Cortex of kidney (tissue), 1 donor: ENCODE measurements at places on chromosomes 6 and 20.

GRCh38 chr6:67875877-67876383 is 759.2 kb upstream of the ADGRB3 start:
- DNase-seq, result no peak

DNA sequence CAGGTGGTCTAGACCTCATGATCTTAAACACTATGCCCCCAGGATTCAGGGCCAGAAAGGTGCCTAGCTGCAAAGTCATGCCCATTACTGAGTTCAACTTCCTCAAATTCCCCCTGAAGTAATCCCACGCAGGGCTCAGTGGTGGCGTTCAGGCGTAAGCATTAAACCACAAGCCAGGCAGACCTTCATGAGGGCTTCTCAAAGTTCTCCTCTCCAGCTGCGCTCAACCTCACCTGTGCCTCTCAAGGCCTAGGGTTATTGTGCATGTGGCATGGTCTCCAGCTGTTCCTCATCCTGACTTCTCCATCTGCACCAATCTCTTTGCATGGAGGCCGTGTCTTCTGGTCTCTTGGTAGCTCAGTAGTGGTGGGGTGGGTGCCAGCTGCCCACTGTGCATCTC is 113.6 kb downstream of the TSHZ2 start:
- DNase-seq, result no peak

DNA sequence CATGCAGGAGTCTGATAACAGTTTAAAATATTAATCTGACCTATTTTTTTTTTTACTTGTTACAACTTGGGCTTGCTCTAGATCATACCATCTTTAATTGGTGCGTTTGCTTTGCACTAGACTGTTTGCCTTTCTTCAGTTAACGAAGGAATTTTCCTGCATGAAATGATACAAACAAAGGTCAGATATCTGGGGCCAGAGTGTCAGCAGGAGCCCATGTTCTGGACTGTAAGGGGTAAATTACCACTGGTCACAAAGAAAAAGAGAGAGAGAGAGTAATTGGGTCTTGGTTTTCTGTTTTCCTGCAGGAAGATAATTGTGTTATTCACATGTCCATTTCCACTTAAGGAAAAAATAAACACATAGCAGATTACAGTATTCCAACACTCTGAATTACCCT is 399.4 kb upstream of the MARCKS start:
- DNase-seq, result no peak

DNA sequence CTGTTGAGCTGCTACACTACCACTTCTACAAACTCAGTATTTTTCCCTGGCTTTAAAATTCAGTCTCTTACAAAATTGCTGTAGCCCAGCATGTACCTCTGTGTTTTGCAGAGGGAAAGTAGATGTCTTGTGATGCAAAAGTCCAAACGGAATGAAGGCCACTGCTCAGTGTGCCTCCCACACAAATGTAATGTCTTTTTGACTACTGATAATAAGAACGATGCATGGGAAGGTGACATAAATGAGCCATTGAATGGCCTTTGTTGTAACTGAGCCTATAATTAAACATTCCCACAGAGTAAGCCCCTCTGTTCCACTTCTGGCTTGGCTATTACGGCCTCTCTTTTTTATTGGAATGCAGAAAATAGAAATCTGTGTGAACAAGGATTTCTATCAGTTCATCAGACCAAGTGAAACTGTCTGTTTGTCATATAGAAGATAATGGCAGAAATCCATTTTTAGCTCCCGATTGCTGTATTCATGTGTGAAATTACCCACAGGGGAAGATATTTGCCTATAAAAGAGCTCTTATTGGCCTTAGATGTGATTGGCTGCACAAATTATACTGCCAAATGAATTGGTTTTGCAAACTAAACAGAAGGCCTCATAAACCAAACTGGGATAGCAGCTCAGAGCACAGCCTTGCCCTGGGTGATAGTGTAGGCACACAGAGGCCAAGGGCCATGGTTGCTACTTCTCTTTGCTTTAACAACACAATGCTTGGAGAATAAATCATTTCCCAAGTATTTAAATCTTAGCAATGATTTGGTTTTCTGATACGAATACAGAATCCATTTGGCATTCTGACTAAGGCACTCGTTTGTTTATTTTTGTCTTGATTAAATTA is 241.5 kb upstream of the PLN start:
- no peak for DNase-seq

DNA sequence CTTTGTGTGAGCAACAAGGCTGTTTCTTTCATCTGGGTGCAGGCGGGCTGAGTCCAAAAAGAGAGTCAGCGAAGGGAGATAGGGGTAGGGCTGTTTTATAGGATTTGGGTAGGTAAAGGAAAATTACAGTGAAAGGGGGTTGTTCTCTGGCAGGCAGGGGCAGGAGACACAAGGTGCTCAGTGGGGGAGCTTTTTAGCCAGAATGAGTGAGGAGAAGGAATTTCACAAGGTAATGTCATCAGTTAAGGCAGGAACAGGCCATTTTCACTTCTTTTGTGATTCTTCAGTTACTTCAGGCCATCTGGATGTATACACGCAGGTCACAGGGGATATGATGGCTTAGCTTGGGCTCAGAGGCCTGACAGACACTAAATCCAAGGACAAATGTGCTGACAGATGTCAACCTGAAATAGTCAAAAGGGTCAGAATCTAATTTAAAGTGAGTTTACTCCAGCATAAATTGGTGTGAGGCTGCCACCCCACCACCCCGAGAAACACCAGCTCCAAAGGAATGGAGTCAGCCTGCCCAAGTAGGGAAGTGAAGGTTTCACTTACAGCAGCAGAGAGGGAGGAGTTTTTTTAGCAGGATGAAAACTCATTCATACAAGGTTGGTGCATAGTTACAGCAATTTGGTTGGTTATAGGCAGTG is 560.0 kb upstream of the CDH4 start:
- DNase-seq, result no peak

DNA sequence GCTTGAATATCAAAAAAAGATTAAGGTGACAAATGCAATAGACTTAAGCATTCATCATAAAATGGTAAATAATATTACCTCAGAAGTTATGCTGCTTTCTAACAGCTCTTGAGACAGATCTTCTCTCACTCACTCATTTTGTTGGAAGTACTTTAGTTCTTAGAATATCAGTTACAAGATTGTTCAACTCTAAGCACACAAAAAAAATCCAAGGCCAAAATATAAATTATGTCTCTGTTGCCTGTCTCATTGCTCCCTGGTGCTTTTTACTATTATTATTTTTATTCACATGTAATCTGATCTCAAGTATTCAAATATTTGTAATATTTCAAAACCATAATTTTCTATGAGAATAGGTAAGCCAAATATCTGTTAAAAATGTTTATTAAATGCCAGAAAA is 259.4 kb upstream of the HSF2 start:
- no peak for DNase-seq

DNA sequence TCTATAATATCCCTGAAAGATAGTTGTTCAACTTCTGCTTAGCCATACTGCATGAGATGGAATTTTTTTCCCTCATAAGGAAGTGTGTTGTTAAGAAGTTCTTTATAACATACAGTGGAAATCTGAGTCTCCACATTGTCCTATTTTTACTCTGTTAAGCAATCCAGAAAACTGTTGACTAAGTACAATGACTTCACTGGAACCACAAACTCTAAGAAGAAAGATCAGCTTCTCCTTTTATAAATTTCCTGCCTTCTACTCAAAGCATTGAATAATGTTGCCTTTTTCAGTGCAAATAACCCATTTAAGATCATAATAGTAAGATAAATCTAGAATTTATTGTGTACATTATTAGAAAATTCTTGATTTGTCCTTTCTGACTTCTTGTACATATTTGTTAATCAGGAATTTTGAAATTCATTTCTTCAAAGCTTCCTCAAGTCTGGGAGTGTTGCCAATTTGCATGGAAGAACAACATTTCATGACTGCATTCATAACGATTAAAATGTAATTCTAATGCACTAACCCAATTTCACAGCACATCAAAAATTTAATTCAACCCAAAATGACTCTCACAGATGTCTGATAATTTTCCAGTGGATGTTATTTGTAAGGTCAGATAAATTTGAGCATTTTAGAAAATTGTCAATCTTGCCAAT is 45.6 kb upstream of the ANKEF1 start:
- no peak for DNase-seq

- DNase-seq, result no peak
Measured at GRCh38 chr6:111740506-111740905, 132.7 kb downstream of the FYN start.

DNA sequence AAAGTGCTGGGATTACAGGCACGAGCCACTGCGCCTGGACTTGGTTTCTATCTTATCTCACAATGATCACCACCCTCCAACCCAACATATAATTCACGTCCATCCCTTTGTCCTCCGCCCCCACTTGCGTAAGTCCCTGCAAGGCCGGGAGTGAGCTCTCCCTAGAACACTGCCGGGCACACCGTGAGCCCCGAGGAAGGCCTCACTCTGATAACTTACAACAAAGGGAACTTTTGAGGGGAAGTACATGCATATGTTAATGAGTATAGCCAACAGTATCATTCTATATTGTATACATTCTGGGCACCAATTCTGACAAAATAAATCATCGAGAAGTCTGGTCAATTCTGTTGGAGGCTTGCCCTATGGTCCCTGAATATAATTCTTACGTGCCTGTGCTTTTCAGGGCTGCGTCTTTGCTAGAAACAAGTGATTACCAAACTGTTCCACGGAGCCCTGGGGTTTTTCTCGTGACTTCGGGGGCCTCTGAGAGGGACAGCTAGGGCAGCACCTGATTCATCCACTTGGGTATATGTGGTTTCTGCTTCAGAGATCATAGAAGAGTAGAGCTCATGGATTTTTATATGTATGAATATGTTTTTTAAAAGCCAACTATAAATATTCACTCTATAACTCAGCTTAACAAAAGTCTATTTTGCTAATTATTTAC is 469.8 kb upstream of the AGPAT4 start:
- no peak for DNase-seq
